ENCODE measurements at places on chromosomes 3 and 15. TPM values are rescaled to one million over a fixed set of nuclear protein-coding genes. Genes with fewer than 3 reads are reported as not detected.

Gene CCR3
- not detected for total RNA-seq

Gene SLC30A4
- 5.7 TPM for total RNA-seq

Gene ARNT2
- total RNA-seq = under 0.01 TPM

Gene STRIT1
- not detected for total RNA-seq

Gene NRG4
- total RNA-seq = not detected

Gene TMED3
- 134 TPM for total RNA-seq

Gene DAZL
- not detected for total RNA-seq

Gene IL5RA
- not detected for total RNA-seq

Data from pulmonary artery endothelial cell (primary cell).